ENCODE measurements at places on chromosomes 5 and 9. TPM values are rescaled to one million over a fixed set of nuclear protein-coding genes. Genes with fewer than 3 reads are reported as not detected.

The HTR4 gene
- total RNA-seq, result not detected

The SLC36A3 gene
- total RNA-seq, result not detected

The SPINK4 gene
- total RNA-seq, result not detected

The PCDHA2 gene
- total RNA-seq, result under 0.01 TPM

The ZMYND19 gene
- 18.0 TPM for total RNA-seq

The SPATA31E1 gene
- not detected for total RNA-seq

The IL3 gene
- total RNA-seq, result not detected

The PIP5K1B gene
- total RNA-seq, result under 0.01 TPM

The LCN12 gene
- total RNA-seq, result not detected

The C8G gene
- total RNA-seq, result 0.86 TPM

The UGCG gene
- 399 TPM for total RNA-seq

DNA sequence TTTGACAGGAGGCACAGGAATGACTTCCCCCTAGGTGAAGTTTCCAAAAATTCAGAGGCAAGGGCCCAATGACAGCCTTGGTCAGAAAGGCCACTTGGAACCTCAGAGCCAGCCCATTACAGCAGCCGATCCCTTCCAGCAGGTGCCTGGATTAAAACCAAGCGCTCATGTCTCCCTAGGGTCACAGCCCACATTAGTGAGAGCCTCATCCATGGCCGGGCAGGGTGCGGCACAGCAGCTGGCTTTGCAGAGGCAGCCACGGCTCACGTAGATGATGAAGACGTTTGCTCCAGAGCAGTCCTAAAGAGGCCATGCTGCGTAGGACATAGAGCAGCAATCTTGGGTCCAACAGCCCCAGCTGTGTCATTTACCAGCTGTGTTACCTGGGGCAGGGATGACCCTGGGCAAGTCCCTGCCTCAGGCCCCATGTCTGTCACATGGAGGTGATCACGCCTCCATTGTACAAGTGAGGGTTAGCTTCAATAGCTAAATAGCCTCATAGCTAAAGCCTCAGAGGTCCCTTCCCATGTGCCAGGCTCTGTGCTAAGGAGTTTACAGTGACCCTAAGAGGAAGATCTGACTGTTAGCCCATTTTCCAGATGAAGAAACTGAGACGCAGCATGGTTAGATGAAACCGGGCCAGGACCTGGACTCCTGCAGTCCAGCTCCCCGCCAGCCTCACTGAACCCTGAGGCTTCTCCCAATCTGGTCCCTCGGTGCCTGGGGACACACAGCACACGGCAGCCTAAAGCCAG lies 39.2 kb downstream of the NEK6 start:
- DNase-seq, result no peak

- DNase-seq, result peak; percentile 11
These were observed 106.9 kb downstream of the GLDC start for GRCh38 chr9:6538666-6539071.

GRCh38 chr5:88426441-88426840 lies 157.8 kb upstream of the TMEM161B start:
- DNase-seq, result no peak

- no peak for DNase-seq
These were observed 54.0 kb upstream of the HSPB3 start for GRCh38 chr5:54401515-54401914.

DNA sequence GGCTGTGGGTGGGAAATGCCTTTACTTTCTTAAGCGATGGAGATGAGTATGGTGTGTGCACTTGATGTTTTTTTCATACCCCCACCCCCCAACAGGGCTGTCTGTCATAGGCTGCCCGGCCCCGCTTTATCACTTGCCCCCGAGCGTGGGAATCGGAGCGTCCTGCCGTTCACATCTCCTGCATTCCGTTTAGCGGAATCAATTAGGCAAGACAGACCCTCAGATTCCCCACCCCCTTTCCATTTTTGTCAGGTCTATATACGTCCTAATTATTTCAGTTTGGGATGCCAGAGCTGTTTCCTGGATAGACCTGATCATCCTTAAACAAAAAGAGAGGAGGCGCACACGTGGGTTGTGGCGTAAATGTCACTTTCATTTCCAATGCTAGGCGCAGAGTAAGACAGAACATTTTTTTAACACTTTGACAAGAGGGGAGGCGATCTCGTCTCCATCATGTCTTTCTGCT lies 217.2 kb downstream of the MEF2C start:
- DNase-seq, result no peak

DNA sequence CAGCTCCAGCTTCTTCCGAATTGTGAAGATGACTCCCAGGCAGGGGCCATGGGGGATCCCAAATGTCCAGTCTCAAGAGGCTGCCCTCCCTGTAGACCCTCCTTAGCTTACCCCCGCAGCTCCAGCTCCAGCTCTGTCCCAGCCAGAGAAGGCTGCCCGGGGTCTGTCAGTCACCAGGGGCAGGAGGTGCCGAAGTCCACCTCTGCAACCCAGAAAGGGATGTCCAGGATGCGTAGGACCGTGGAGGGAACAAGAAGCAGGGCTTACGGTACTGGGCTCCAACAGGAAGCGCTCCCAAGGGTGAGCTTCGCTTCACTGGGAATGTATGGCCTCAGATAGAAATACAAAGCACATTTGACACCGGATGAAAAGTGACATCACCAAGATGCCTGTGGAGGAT lies 6.0 kb downstream of the IPPK start:
- DNase-seq, result no peak

GRCh38 chr5:38046103-38046502 lies 206.3 kb upstream of the GDNF start:
- no peak for DNase-seq

DNA sequence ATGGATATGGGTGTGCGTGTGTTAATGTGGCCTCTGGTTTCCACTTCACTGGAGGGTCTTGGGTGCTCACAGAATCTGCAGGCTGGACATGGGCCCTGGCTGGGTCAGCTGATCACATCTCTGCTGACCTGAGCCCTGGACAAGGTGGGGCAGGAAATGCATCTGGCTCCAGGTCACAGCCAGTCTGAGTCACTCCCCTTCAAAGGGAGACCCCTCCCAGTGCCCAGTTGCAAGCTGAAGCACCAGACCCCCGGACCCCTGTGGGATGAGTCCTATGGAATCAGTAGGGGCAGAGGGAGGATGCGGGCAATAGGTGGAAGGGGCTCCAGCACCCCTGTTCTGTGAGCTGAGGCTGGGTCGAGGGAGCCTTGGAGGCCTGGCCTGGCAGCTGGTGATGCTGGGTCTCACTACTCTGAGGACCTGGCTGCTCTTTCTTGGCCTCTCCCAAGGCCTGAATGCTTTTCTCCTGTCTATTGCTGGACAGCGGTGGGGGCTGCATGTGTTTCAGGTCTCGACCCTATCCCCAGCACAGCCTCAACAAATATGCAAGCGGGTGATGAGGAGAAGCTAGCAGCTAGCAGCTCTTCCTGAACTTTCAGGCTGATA lies 54.5 kb downstream of the PHF2 start:
- no peak for DNase-seq

Measured in fibroblast of villous mesenchyme (primary cell).